ENCODE measurements at places on chromosomes 4 and X.

GRCh38 chrX:66036231-66036630, 3.6 kb downstream of the VSIG4 start:
- no peak for DNase-seq

DNA sequence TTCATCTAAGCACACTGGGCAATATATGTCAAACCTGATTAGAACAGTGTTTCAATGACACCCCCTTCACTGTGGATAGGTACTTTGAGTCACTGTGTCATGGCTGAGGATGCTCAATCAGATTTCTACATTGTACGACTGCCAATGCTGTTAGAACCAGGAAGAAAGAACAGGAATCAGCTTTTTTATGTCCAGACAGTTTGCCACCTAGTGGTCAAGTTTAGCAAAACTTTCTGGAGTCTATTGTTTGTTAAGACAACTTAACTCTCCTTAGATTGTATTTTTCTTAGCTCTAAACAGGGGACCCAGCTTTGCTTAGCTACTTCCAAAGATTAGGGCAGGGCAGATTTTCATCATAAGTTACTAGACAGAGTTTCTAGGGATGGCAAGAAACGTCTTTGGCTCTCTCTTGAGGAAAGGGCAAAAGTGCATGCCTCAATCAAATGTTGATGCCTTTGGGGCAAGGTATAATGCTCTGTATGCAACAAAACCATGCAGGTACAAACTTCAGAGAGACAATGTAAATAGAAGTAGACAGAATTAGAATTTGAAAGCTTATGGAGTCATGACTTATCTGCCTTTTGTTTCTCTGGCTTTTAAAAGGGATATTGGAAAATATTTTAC, 40.5 kb upstream of the BMP3 start:
- peak; percentile 47 for DNase-seq

DNA sequence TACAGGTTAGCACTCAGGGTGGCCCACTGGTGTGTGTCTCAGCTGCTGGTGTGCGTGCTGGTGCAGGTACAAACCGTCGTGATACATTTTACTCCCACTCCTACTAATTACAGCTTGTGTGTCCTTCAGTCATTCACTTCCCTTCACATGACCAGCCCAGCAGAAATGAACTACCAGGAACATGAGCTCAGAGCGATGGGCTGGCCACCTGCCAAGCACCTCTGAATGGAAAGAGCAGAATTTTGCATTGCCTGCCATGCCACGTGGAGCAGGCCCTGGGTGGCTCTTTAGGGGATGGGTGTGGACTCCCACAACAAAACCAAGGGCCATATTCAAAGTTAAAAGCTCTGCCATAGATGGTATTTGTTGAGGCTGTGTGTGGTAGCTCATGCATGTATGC, 58.9 kb upstream of the PGM2 start:
- DNase-seq, result no peak

DNA sequence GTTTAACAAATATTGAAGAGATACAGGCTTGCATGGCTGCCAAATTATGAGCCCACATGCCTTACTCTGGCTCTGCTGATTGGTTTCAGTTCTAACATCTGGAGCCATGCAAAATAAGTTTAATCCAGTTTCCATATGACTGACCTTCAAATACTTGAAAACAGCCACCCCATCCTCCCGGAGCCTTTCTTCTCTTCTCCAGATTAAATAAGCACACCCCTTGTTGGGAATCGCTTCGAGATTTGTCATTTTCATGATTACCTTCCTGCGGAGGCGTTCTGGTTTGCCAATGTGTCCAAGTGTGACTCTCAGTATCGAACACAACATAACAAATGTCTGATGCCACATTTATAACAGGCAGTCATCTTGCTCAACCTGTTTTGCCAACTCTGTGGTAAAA, 101.6 kb upstream of the JADE1 start:
- DNase-seq, result peak; percentile 35

DNA sequence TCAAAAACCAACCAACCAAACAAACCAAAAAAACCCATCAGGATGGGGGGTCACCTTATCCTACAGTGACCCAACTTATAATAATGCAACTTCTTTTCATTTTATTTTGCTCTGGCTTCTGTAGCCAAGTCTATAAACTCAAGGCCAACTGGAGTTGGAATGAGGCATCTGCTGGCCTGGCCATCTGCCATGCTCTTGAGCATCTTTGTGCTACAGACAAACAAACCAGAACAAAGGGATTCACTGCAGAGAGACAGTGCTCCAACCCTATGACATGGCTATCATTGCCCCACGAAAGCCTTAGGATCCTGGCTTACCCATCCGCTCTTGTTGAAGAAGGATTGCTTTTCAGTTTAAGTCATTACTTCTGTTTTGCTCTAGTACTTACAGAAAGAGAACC, 49.2 kb upstream of the SCRG1 start:
- peak; percentile 37 for DNase-seq
